ENCODE measurements at places on chromosomes 2 and 18.
A peak's percentile ranks its signal among the peaks of the same experiment; 100 is the strongest.

GRCh38 chr2:132547090-132547687, 122.8 kb downstream of the LYPD1 start:
- H3K4me1 ChIP-seq, result no peaks in the 10 kb centered on the region
- H3K4me3 ChIP-seq, result no peak overlapping the region

DNA sequence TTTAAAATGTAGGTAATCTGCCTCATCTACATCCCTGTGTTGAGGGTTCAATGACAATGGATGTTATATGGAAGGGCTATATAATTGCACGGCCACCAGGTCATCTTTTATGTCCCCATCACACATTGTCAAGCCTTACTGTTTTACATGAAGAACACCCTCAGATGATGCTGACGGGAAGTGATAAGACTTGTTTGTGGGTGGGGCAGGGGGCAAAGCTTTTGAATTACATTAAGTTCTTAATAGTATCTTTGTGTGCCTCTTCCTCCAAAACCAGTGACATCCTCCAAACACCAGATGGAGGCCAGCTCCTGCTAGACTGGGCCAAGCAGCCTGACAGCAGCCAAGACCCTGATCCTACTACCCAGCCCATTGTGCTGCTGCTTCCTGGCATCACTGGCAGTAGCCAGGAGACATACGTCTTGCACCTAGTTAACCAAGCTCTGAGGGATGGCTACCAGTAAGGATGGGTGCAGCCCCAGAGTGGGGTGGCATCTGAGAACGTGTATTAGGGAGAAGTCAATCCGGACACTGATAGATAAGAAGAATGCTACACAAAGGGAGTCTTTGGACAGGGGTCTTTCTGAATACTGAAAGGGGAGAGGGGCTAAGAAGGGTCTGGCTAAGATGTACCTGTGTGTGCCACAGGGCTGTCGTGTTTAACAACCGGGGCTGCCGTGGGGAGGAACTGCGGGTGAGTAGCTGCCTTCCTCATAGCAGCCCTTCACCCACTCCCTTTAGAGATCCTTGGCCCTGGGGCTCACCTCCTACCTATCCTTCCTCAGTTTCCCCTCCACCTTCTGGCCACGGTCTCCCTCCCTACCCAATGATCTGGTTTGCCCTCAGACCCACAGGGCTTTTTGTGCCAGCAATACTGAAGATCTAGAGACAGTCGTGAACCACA, 5.3 kb downstream of the ABHD1 start:
- H3K27me3 ChIP-seq, result no peaks in the 10 kb centered on the region
- H3K4me3 ChIP-seq, result no peak overlapping the region
- H3K36me3 ChIP-seq, result peaks cover 40% of the 10 kb centered on the region
- peaks cover 24% of the 10 kb centered on the region for H3K4me1 ChIP-seq

DNA sequence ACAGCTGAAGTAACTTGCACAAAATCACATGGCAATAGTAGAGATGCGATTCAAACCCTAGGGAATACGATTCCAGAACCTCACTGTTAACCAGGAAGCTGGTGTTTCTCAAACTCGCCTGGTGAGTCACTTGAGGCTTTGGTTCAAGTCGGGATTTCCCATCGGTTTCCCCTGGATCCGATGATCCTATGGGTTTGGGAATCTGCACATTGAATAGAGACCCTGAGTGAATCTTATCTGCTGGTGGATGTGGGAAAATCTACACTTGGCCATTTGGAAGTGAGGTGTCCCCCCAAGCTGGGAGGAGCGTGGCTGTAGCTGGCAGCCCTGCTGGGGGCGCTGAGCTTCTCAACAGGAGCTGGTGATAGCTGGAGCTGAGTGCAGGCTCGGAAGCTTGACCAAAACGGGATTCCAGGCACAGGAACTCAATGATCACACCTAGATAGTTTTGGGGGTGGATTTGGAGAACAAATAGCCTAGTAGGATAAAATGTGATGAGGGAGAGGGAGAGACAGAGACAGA, 135.4 kb downstream of the PRKCE start:
- H3K36me3 ChIP-seq, result no peaks in the 10 kb centered on the region
- no peak overlapping the region for H3K4me3 ChIP-seq

DNA sequence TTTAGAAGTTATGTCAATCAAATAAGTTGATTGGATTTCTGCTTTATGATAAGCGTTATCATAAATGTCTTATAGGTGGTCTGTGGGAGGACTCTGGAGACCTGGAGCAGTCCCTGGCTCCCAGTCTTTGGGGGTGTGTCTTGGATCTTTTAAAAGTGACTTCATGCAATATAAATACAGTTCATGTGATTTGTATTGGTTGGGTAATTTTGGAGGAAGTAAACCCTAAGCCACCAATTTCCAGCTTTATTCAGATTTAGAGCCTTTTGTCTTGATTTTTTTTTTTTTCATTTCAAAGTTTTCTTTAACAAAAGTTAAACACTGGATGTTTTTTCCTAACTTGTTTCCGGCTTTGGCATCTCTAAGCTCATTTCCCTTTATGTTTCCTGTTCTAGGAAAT, 68.8 kb downstream of the MAP4K4 start:
- H3K36me3 ChIP-seq, result no peaks in the 10 kb centered on the region
- peaks cover 91% of the 10 kb centered on the region for H3K4me1 ChIP-seq
- no peak overlapping the region for H3K4me3 ChIP-seq
- no peak for ATAC-seq

GRCh38 chr2:231648579-231649174, 56.0 kb downstream of the TEX44 start:
- H3K4me1 ChIP-seq, result peaks cover 10% of the 10 kb centered on the region
- H3K27me3 ChIP-seq, result no peaks in the 10 kb centered on the region
- H3K27ac ChIP-seq, result no peak overlapping the region
- ATAC-seq, result peak; percentile 78
- no peaks in the 10 kb centered on the region for H3K36me3 ChIP-seq

DNA sequence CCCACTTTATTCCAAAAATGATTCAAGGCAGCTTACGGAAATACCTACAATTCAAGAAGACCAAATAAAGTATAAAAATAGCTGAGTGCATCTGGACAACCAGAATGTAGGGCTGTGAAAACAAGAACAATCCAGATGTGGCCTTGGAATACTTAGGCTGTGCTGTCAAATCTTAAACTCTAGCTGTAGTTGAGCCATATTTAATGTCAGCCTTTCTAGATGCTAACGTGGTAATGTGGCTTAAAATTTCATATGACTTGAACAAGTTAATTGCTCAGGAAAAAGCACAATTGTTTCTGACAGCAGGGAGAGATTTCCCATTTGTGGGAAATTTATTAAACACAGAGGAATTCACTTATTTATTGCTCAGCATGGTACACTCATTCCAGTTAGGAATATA, 14.6 kb upstream of the NAPG start:
- no peak for ATAC-seq
- no peaks in the 10 kb centered on the region for H3K36me3 ChIP-seq
- H3K27ac ChIP-seq, result no peak overlapping the region
- no peaks in the 10 kb centered on the region for H3K27me3 ChIP-seq
- H3K4me1 ChIP-seq, result no peaks in the 10 kb centered on the region
- no peak overlapping the region for H3K4me3 ChIP-seq

- H3K36me3 ChIP-seq, result no peaks in the 10 kb centered on the region
- H3K4me1 ChIP-seq, result no peaks in the 10 kb centered on the region
- no peak overlapping the region for H3K4me3 ChIP-seq
- no peaks in the 10 kb centered on the region for H3K27me3 ChIP-seq
- H3K27ac ChIP-seq, result no peak overlapping the region
These were observed 134.4 kb upstream of the SEC11C start for GRCh38 chr18:59005262-59005661.

GRCh38 chr2:39608263-39608575, 57.5 kb upstream of the TMEM178A start:
- H3K27me3 ChIP-seq, result no peaks in the 10 kb centered on the region
- peaks cover 7% of the 10 kb centered on the region for H3K4me1 ChIP-seq
- no peaks in the 10 kb centered on the region for H3K36me3 ChIP-seq
- H3K27ac ChIP-seq, result no peak overlapping the region
- ATAC-seq, result no peak

DNA sequence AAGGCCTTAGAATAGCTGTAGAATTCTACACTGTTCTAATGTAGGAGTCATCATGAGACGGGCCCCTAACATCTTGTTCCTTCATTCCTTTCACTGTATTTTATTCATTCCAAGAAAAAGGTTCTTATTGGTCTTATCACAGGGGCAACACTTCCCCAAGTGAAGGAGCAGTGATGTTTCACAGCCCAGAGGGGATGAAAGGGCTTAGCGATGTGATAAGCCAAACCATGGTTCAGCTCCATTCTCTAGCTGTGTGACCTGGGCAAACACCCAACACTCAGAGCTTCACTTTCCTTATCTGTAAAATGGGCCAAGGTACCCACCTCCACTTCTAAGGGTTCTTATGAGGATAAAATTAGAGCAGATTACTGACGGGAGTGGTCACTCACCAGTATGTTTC, 25.4 kb upstream of the HS6ST1 start:
- H3K36me3 ChIP-seq, result no peaks in the 10 kb centered on the region
- no peak overlapping the region for H3K4me3 ChIP-seq
- H3K27me3 ChIP-seq, result no peaks in the 10 kb centered on the region
- no peak overlapping the region for H3K27ac ChIP-seq
- peaks cover 18% of the 10 kb centered on the region for H3K4me1 ChIP-seq

DNA sequence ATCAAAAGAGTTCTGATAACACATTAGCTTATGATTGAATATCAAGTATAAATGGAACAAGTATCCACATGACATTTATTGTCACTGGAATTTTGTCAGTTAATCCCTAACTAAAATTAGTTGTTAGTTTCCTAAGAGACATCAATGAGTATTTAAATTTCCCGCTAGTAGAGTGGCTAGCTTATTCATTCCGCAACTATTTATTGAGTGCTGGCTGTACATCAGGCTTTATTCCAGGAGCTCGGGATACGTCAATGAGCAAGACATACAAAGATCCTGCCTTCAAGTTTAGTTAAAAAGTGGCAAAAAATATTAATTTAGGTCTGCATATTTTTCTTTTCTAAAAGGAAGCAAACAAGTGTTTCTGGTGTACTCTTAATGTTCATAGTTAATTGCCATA, 59.3 kb downstream of the PRKRA start:
- no peak overlapping the region for H3K27ac ChIP-seq
- H3K4me1 ChIP-seq, result no peaks in the 10 kb centered on the region
- H3K27me3 ChIP-seq, result no peaks in the 10 kb centered on the region
- peaks cover 11% of the 10 kb centered on the region for H3K36me3 ChIP-seq
- no peak overlapping the region for H3K4me3 ChIP-seq
